ENCODE measurements at places on chromosomes 12 and 14.

DNA sequence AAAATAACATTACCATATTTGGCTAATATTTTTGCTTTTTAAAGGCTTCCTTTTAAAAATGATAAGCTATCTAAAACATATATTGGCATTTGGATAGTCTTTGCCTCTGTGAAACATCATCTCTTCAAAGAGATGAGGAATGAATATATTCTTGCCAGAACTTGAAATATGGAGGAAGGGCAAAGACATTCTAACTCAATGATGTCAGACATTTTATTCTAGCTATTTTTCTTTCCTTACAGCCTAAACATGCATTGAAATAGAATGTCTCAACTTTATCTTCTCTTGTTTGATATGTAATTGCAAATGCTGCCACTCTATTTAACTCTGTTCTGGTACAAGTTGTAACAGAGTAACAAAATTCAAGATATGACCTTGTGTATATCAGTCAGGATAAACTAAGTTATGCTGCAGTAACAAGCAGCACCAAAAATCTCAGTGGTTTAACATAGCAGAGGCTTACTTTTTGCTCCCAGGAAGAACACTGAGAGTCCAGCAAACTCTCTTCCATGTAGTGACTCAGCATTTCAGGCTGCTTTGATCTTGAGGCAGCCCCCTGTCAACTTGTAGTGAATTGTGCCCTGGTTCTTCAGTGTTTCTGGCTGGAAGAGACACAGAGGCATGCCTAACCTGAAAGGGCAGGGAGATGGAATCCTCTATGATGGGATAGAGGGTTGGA, 11.0 kb downstream of the IRAK3 start:
- DNase-seq, result no peak

DNA sequence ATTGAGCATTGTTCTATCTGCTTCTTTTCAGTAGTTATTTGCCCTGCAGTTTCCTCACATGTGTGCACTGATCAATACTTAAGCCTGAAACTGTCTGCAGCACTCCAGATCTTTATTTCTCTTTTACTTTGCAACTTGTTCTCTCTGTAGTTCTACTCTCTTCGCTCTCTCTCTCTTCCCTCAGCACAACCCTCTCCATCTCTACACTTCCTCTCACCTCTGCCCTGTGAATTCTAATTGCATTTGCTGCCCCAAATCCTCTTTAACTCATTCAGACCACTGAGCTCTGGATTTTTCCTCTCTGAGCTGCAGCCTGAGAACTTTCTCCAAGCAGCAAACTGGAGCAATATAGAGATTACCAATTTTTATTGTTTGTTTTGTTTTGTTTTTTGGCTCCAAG, 1035.5 kb downstream of the FSCB start:
- DNase-seq, result no peak

DNA sequence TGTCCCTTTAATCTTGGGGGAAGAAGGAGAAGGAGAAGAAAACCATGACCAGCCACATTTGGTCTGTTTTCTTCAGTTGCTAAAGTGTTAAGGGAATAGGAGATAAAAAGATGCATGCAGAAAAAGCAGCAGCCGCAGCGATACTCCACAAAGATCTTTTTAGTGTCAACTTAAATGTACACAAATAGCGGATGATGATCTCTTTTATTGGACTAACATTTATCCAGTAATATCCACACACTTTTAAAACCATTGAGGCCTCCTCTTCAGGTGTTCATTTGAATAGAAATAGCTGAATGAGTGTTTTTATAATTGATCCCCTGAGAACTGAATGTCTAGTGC, 83.5 kb downstream of the PAPOLA start:
- DNase-seq, result no peak

- no peak for DNase-seq
These were observed 212.2 kb downstream of the ZFP36L1 start for GRCh38 chr14:68580671-68581070.

DNA sequence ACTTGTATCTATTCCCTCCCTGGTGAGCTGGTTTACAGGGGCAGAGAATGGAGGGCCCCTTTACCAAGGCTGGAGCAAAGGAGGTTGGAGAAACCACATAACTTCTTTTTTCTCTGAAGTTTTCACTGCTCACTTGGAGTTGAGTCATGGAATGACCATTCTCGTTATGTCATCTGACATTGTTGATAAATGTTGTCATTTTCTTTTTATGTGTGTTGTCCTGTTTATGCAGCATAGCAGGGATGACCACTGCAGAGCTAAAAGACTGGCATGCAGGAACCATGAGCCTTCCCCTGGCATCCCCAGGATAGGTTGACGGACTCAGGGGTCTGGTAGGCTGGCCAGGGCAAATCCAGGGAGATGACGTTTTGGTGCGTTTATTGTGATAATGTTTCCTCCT, 256.8 kb upstream of the DDHD1 start:
- DNase-seq, result no peak

GRCh38 chr12:98592825-98593322, 612 bp upstream of the SLC25A3 start:
- DNase-seq, result no peak

DNA sequence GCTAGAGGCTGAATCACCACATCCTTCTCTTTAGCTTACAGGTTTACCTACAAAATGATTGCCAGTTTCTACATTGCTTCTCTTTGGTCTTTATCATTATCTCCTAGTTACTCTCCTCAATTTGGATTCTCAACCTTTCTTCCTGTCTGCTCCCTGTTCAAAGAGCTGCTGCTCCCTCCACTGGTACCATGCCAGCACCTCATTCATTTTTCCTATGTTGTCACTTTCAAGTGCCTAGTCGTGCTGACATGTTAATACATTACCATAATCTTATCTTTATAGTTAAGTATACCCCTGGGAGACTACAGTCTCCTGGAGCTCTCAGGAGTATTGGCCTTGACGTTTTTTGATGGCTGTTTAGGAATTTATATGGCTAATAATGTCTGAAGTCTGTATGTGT, 14.2 kb downstream of the FRS2 start:
- DNase-seq, result no peak

DNA sequence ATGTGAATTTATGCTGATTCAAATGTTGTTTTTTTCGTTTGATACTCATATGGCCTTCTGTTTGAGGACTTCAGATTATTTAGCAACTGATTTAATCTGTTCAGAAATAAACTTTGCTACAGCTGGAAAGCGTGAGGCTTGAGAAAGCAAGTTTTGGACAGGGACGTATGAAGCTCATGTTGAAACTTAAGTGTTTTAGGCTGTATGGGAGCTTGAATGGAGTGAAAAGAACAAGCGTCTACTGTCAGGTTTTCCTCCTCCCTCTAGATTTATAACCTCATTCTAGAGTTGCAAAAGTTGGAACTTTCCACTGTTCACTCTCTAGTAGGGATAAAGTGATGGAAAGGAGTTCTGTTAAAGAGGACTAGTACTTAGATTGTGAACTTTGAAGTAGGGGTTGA, 1.0 kb downstream of the PRPF39 start:
- no peak for DNase-seq

DNA sequence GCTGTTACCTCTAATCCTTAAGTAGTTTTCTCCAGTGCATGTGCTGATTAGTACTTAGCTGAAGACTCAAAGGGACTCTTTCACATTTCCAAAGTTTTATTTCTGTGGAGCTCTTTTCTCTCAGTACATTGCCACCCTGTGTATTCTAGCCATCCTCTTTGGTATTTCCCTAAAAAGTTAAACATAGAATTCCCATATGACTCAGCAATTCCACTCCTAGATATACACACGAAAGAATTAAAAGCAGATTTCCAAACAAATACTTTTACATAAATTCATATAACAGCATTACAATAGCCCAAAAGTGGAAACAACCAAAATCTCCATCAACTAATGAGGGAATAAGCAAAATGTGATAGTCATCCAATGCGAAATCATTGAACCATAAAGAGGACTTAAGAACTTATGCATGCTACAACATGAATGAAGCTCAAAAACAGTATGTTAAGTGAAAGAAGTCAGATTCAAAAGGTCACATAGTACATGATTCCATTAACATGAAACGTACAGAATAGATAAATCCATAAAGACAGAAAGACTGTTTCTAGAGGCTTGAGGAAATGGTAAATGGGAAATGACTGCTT, 9.0 kb upstream of the NOVA1 start:
- no peak for DNase-seq

DNA sequence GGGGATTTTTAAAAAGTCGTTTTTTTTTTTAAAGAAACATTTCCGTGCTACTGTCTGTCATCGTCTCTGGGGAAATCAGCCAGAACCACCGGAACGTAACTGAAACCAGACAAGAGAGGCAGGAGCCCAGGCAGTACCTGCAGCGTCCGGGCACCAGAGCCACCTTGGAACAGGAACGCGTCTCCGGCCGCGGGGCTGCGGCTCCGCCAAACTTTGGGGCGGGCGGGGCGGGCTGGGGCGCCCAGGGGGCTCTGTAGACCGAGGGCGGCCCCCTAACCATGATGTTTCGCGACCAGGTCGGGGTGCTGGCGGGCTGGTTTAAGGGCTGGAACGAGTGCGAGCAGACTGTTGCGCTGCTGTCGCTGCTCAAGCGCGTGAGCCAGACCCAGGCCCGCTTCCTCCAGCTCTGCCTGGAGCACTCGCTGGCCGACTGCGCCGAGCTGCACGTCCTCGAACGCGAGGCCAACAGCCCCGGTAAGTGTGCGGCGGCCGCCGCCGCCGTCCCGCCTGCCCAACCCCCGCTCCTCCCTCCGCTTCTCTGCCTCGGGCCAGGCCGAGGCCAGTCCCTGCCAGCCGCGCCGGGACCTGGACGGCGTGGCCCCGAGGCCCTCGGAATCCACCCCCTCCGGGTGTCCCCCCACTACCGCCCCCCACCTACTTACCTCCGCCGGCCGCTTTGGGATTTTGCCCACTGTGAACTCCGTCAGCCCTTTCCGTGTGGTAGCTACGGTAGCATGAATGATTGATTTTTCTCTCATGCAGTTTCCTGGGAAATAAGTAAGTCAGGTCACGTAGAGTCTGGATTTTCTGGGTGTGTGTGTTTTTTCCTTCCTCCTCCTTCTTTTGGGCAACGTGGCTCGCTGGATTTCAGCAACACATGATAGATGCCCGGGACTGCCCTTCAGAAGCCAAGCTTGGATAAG, 972 bp downstream of the SAMD4A start:
- peak; percentile 56 for DNase-seq

DNA sequence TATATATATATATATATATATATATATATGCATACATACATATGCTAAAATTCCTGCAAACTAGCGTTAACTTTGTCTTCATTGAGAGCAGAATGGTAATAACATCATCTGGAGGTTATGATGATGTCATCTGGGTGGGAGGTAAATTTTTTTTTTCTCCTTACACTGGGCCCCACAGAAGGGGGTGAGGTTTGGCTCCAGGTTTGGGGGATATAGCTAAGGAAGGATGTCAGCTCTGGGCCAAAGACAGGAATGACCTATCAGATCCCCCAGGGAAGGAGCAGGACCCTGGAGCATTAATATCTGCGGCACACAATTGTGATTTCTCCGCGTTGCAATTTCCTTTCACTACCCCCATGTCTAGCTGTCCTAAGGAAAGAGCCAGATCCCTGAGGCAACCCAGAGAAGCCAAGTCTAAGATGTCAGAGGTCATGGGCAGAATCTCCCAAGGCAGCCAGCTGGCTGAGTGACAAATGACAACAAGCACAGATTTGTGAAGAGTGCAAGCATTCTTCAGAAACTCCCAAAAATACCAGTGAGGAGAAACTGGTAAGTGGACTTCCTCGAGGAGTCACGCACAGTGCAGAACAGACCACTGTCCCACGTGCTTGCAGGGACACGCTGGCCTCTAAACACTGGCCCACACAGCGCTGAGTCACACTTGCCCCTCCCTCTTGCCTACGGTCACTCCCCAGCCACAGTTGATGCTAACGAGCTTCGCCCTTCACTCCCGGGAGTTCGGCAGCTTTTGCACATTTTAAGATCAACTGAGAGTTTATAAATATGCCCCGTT, 9.9 kb downstream of the UBC start:
- DNase-seq, result no peak

GRCh38 chr14:105182296-105183020, 1.3 kb upstream of the NUDT14 start:
- DNase-seq, result no peak

GRCh38 chr12:22299294-22299912, 35.1 kb downstream of the ST8SIA1 start:
- no peak for DNase-seq

GRCh38 chr14:34172550-34173368, 221.9 kb upstream of the EGLN3 start:
- DNase-seq, result no peak

- no peak for DNase-seq
These were observed 11.3 kb downstream of the ABHD12B start for GRCh38 chr14:50882932-50883826.
